ENCODE measurements at places on chromosomes 3 and 15.

- no peak for DNase-seq
Measured at GRCh38 chr3:154971771-154972326, 108.3 kb upstream of the MME start.

- no peak for DNase-seq
Measured at GRCh38 chr15:53247041-53247708, 457.0 kb upstream of the ONECUT1 start.

GRCh38 chr15:77064063-77064462, 6.8 kb downstream of the TSPAN3 start:
- no peak for DNase-seq

- no peak for DNase-seq
Measured at GRCh38 chr15:51727141-51727897, 10.1 kb downstream of the LYSMD2 start.

- no peak for DNase-seq
Measured at GRCh38 chr3:194315965-194316361, 35.2 kb downstream of the CPN2 start.

DNA sequence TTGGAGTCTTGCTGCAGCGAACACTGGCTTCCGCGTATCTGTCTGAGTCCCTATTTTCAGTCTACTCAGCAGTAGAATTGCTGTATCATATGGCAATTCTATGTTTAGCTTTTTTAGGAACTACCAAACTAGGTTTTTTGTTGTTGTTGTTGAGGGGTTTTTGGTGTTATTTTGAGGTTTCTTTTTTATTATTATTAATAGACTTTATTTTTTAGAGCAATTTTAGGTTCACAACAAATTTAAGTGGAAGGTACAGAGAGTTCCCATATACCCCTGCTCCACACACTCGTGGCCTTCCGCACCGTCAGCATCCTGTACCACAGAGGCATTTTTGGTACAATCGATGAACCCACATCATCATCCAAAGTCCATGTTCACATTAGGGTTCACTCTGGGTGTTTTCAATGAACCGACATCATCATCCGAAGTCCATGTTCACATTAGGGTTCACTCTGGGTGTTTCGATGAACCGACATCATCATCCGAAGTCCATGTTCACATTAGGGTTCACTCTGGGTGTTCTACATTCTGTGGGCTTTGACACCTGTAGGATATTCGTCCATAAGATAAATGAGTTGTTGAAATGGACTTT, 67.9 kb downstream of the LMLN start:
- no peak for DNase-seq

GRCh38 chr3:133329626-133330025, 70.2 kb upstream of the BFSP2 start:
- no peak for DNase-seq

DNA sequence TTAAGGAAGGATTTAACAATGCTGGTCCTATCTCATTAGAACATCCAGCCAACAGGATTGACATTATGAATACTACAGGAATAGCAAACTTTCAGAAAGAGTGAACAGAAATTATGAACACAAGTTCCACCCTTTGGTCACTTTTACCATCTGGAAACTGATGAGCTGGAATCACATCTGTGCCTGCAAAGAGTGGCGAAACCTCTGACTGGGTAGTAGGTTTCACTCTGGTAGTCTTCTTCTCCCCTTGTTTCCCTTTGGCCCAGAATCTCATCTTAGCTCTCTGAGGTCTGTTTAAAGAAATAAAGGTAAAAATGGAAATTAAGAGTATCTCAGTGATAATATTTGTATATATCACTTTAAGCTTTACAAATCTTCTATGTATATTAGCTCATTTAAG, 73.1 kb downstream of the NR2E3 start:
- DNase-seq: no peak

DNA sequence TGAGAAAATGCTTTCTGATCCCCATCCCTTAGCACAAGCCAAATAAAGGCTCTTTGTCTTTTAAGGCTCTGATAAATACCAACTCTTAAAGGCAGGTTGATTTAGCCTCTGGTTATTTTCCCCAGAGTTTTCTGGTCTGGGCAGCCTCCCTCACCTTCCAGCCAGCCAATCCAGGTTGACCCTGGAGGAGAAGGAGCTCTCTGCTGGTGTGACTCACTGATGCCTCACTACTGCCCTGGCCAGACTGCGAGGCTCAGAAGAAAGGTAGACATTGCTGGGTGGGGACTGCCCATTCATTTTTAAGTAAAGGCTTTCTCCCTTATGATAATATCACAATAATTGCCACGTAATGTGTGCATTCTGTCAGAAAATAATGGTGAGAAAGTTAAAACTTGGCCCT, 37.1 kb downstream of the SLCO3A1 start:
- DNase-seq: no peak

DNA sequence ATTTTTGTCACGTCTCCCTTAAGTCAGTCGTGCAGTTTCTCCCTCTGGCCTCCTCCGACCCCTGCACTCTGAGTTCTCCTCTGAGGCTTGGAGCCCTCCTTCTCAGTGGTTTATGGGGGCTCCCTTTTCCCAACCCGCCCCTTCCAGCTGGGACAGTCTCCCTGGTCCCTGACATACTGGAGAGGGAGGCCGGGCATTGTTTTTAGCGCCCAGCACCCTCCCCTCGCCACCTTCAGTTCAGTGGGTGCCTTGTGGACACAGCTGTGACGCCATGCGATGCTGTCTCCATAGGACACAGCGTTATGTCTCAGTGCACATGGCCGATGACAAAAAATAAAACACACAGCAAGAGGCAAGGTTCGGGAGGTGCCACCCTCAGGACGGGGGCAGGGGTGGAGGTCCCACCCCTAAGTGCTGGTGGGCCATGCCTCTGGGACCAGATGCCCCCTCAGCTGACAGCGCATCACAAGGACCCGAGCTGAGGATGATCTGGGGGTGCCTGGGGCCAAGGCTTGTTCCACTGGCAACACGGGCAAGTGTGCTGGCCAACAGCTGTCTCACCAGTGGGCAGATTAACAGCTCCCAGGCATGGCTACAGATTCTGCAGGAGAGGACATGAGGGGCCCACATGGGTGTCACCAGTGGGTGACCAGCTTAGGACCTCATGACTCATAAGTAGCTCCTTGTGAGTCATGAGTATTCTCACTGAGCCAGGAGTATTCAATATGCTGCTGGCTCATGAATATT, 81.6 kb downstream of the PLXNA1 start:
- DNase-seq: no peak

DNA sequence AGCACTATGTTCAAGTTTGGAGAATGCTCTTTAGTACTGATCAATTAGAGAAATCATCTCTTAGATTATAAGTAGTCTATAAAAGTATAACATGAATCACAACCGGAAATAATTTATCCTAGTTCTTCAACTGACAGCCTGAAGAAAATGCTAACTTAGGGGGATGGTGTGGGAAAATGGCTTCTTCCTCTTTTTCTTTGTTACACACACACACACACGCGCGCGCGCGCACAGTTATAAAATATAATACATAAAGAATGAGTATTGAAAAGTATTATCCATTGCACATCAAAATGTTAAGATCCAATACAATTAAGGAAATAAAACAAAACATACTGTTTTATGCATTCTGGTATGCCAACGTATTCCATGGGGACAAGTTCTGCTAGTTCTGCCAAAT, 11.2 kb upstream of the GTF2A2 start:
- no peak for DNase-seq

DNA sequence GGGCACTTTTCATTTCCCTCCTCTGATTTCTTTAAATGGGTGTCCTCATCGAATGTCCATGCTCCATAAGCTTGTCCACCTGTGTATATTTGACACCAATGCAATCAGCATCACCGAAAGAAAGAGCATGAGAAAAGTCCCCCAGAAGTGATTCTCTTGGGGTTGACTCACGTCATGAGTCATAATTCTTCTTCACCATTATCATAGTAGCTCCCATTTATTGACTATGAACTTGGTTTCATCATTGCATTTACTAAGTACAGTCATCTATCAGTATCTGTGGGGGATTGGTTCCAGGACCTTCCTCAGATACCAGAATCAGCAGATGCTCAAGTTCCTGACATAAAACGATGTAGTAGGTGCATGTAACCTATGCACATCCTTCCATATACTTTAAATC, 372.5 kb upstream of the CFAP20DC start:
- no peak for DNase-seq

- DNase-seq: no peak
Measured at GRCh38 chr3:64612916-64613526, 74.8 kb downstream of the ADAMTS9 start.
